ENCODE measurements at places on chromosomes 1 and 21.

DNA sequence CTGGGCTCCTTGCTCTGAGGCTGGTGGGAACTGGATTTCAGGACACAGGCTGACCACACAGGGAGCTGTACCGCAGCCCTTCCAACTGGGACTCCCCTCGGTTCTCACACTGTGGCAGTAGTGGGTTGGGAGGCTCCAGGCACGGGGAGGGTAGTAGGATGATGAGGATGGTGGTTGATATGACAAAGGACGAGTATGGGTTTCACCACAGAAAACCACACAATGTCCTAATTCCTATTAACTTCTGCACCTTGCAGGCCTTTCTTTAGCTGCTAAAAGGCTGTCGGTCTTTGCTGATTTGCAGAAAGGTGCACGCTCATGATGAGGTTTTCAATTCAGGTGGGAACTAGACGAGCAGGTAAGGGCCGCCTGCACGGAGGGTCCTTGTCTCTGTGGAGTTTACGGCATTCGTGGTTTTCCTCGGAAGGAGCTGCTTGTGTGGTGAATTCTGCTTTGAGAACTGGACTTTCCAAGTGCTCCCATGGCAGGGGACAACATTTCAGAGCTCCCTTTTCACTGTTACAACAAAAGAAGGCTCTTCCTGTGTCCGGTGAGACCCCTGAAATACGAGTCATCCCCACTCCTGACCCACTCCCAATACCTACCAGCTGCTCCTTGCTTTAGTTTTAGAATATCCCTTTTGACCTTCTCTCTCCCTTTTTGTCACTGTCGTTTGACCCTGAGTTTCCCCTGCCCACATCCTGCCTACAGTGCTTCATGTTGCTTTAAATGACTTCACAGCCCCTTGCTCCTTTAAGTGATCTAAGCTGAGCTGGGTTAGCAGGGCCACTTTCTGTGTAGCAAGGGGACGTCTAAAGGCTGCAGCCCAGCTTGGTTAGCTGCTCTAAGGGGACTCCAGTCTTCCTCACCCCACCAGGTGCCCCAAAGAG lies 125.1 kb downstream of the MRPS6 start:
- DNase-seq, result peak; percentile 49

- DNase-seq, result no peak
Measured at GRCh38 chr1:117751321-117751720, 145.5 kb downstream of the TENT5C start.

GRCh38 chr1:214660190-214660589 lies 57.2 kb downstream of the CENPF start:
- no peak for DNase-seq

DNA sequence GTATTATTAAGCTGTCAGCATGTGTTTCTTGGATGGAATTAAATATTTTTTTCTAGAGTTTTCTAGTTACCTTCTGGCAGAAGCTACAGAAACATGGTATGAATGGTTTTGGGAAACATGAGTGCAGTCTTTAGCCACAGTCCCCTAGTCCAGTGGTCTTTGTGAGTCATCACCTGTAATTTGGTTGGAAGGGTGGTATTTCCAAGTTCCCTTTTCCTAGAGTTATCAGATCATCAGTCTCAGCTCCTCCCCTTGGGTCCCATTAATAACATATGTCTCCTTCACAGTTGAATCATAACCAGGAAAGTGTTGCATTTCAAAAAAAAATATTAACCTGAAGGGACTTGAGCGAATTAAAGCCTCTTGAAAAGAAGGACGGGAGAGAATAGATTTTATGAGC lies 27.0 kb downstream of the ELAVL4 start:
- no peak for DNase-seq

DNA sequence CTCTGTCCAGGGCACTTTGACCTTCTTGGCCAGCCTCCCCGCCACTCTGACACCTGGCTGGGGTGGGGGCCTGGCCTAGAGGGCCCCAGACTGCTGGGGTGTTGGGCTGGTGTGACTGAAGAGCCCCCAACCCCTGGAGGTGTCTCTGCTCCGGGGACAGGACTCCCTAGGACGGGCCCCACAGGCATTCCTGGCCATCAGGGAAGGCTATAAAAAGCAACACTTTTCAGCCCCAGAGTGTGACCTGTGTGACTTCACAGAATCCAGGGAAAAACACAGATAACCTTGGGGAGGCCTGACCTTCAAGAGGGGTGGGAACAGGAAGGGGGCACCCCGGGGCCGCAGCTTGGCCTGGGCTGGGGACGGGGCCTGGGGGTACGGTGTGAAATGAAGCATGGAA lies 24.0 kb upstream of the CASZ1 start:
- DNase-seq, result no peak
